ENCODE measurements at places on chromosomes 16 and 17.

DNA sequence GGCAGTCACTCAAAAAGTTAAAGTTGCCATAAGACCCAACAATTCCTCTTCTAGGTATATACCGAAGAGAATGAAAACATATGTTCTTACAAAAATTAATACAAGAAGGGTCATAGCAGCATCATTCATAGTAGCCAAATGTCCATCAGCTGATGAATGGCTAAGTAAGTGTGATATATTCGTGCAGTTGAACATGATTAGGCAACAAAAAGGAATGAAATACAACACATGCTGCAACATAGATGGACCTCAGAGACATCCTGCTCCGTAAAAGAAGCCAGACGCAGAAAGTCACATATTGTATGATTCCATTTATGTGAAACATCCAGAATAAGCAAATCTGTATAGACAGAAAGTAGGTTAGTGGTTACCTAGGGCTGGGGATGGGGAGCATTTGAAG is 229.4 kb upstream of the CACNG5 start:
- no peak for ATAC-seq

DNA sequence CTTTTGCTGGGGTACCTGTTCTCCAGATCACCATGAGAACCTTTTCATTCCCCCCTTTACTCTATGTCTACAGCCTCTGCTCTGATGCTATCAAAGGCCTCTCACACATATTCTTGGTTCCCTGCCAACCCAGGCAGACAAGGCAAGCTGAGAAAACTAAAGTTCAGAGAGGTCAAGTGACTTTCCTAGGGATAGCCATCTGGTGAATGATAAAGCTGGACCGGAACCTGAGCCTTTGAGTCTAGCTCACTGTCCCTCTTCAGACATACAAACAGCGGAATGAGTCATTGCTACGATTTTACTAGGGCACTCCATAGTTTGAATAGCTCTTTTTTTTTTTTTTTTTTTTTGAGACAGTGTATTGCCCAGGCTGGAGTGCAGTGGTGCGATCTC is 73.3 kb downstream of the XYLT1 start:
- peak; percentile 79 for ATAC-seq

DNA sequence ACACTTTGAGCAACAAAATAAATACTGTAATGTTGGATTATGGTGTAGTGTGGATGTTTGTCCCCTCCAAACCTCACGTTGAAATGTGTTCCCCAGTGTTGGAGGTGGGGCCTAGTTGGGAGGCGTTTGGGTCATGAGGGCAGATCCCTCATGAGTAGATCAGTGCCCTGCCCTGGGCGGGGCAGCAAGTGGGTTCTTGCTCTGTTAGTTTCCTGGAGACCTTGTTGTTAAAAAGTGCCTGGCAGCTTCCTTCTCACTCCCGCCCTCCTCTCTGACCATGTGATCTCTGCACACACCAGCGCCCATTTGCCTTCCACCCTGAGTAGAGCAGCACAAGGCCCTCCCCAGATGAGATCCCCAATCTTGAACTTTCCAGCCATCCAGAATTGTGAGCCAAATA is 67.7 kb downstream of the MPRIP start:
- ATAC-seq: peak; percentile 53

DNA sequence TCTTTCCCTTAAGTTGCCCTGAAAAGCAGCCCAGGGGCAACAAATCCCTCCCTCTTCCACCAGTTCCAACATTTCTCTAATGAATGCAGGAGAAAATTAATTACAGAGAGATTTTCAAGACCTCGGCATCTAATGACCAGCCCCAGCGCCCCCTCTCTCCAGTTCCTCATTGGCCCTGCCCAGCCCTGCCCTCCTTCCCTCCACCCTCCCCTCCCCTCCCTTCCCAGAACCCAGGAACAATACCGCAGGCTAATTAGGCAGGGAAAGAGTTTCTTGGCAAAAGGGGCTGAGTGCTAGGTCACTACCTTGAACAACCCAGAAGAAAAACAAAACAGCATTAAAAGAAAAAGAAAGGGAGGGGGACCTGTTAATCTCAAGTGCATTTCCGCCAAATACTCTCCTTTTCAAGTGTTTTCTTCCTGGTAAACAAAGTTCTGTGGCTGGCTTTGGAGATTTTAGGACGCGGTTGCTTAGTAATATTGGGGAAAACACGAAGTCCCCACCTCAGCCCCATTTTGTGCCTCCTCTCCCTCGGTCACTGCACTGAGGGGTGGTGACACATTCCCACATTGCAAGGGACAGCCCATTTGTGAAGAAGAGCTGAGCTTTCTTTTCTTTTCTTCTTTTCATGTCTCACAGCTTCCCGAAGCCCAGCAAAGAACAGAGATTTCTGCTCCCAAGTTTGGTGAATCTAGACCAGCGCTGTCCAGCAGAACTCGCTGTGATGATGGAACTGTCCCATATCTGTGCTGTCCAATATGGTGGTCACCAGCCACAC is 215.4 kb downstream of the SOX9 start:
- ATAC-seq: no peak

DNA sequence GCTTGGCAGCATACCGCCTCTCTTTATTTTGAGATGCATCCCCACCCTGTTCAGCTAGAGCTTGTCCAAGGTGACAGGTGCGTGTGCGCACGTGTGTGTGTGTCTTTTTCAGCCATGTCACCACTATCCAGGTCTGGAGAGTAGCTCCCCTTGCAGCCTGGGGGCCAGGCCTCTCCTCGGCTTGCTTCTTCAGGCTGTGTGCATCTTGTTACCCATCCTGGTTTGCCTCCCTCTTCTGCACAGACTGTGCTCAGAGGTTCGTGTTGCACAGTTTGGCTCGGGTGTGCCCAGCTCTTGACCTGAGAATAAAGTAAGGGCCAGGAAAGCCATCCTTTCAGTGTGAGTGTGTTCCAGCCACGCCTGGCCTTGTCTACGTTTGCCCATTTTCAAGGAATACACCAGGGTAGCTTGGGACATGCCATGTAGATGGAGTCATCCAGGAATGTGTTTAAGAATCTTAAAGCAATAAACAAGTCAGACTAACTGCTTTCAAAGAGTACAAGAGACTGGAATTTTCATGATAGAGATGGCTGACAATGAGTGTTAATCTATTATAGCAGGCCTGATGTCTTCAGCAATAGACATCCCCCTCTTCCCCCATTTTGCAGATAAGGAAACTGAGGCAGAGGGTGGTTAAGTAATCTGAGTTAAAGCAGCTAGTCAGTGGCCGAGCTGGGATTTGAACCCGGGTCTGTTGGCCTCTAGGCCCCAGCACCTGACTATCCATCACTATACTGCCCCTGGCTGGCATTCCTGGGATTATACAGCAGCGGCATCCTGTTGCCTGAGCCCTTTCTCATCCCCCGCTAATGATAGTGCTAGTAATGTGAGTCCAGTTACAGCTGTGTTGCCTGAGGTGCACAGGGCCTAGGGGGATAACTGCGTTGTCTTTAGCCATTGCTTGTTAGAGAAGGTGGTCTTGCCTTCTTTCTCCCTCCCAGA is 77.9 kb downstream of the KSR1 start:
- ATAC-seq: no peak

DNA sequence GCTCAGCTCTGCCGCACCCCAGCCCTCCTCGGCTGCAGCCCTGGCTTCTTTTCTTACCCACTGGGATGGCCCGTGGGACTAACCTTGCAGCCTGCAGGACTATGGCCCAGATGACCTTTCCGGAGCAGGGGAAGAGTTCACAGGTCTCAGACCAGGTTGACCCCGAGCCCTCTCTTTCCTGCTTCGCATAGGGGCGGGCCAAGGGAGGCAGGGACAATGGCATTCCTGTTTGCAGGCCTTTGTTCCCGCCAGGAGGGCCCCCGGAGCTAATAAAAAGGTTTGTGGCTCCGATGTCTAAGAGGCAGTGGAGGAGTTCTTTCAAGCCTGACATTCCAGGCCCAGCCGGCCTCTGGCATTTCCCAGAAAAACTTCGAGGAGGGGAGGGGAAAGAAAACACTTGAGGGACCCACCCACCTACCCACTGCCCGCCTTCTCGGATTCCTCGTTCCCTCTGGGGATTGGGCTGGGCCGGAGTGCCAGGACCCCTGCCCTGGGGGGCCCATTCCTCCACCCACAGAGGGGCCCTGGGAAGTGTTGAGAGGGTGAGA is 5.8 kb upstream of the SOCS3 start:
- no peak for ATAC-seq

DNA sequence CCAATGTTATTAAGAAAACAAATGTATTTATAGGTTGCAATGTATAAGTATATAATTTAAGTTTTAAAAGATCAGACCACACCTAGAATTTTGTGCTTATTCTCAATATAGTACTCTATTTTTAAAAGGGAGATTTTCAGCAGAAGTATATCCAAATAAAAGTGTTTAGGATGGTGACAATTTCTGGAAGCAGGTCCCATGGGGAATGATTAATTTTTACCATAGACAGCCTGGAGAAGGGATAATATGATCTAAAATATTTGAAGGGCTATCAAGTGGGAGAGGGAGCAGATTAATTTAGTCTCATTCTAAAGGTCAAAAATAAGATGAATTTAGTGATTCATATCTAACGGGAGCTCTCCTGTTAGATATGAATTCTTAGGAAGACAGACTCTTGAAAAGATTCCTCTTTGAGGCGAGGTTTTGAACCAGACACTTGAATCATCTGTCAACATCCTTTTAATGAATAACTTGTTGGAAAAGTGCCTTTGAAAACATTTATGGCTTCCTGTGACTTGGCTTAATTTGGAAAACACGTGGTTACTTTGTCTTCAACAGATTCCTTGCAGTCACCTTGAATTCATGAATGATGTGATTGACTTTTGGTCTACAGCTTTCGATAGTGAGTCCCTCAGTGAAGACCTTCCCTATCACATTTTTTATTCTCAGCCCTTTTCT is 29.3 kb upstream of the SMIM36 start:
- no peak for ATAC-seq

GRCh38 chr16:51095084-51095881 is 55.8 kb downstream of the SALL1 start:
- ATAC-seq: no peak

GRCh38 chr16:3553138-3553923 is 23.9 kb downstream of the NLRC3 start:
- no peak for ATAC-seq

- no peak for ATAC-seq
Observed at GRCh38 chr17:29614349-29615047, 8.2 kb downstream of the CORO6 start.

GRCh38 chr16:10514369-10515055 is 65.9 kb downstream of the EMP2 start:
- ATAC-seq: no peak

DNA sequence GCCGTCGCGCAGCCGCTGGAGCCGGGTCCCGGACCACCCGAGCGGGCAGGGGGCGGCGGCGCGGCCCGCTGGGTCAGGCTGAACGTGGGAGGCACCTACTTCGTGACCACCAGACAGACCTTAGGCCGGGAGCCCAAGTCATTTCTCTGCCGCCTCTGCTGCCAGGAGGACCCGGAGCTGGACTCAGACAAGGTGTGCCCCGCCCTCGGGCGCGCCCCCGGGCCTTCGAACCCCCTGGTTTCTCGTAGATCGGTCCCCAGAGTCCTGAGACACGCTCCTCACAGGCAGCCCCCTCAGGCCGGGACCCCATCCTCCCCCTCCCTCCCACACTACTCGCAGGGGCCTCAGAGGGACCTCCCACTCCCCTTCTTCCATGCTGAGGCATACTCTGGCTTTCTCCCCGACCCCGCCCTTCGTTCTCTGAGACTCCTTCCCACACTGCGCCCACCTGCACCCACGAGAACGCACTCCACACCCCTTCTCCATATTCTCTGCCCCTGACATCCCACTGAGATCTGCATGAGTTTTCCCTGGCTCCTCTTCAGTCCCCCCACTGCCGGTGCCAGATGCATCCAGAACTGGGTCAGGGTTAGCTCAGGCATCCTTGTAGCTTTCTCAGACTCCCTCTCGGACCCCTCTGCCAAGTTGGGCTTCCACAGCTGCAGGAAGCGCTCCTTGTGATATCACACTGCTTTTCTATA is 523 bp downstream of the KCTD2 start:
- ATAC-seq: peak; percentile 3

DNA sequence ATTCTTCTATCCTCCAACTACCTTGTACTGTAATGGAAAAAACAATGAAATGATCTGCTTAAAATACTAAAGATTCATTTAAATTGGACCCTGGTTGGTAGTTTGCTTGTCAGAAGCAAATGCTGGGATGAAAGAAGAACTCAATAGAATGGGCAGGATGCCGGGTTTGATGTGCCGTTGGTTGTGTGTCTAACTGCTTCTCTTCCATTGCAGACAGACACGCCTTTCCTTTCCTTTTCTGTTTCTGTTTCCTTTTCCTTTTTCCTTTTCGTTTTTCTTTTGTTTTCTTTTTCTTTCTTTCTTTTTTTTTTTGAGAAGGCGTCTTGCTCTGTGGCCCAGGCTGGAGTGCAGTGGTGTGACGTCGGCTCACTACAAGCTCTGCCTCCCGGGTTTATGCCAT is 64.6 kb downstream of the PLCG2 start:
- ATAC-seq: no peak

GRCh38 chr17:21272250-21272649 is 12.3 kb upstream of the MAP2K3 start:
- no peak for ATAC-seq

DNA sequence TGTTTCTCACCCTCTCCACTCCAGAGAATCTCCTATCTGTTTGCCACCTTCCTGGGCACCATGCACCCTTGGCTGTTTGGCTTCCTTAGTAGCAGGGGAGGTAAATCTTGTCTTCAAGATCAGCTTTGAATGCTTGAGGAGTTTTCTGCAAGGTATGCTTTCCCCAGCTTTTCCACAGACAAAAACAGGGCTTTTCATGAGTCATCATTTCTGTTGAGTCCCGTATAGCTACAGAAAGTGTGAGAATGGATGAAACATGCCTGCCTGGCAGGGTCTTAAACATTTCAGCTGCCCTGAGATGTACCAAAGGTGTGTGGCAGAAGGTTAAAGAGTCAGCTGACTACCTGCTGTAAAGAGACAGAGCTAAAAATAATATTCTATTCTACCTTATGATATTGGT is 875.2 kb upstream of the EEF2KMT start:
- no peak for ATAC-seq

DNA sequence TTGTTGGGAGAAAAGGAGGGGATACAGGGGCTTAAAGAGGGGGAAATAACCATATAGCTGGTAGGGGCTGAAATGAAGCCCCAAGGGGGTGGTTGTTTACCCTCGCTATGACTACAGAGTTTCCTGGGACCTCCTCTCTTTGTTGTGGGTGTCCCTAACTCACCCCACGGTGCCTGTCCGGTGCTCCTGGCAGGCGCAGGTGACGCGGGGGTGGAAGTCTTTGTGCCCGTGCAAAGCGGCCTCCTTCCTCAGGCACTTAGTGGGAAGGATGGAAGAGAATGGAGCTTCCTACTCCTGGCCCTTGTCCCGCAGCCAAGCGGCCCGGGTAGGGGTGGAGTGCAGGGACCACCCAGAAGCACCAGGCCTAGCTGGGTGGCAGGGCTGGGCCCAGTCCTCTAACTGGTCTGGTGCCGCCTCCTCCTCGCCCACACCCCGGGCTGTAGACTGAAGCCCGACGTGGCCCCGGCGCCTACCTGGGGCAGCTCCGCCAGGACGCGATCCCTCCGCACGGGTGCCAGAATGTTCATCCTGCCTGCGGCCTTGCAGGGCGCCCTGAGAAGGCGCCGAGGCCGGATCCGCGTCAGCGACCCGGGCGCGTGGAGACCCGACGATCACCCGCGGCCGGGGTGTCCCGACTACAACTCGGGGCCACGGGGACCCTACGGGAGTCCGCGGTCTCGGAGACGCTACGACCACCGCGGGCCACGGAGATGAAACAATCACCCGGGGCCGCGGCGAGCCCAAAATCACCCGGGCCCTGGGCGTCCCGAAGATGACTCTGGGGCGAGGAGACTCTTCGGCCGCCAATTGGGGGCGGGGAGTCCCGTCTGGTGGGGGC is 709 bp downstream of the RAB34 start:
- no peak for ATAC-seq

- no peak for ATAC-seq
Observed at GRCh38 chr16:56260378-56261160, 69.3 kb downstream of the GNAO1 start.

Measured in activated T-helper 17 cell treated with anti-CD3 and anti-CD28 coated beads, Interleukin-2, amount 50 U/mL, for 72 hours (primary cell).